Activated naive CD8-positive, alpha-beta T cell treated with anti-CD3 and anti-CD28 coated beads, Interleukin-2, amount 50 U/mL, for 24 hours (primary cell): ENCODE measurements at places on chromosomes 2 and 18.

DNA sequence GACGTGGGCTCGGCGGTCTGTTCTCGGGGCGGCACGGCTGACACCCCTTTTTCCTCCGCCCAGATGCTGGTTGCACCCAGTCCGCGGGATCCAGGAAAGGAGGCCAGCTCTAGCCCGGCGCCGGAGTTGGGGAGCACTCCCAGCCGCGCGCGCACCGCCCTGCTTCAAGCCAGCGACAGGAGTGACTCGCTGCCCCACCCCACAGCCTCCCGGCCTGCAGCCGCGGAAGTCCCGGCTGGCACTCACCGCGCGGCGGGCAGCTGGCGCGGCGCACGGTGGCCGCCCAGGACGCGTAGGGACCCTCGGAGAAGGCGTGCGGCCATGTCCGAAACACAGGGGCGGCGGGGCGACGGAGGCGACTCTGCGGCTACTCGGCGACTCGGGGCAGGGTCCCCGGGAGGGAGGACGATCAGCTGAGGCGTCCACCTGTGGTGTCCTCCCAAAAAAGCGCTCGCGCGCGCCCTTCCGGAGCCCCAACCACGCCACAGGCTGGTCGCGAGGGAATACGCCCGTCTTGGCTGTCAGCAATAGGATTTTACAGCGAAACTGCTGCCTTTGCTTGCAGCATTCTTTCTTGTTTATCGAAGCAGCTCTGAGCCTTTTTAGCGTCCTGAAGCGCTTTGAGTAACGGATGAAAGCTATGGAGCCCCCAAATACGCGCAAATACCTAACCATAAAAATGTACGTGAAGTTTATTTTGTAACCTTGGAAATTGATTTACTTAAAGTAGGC is at the start of gene ACADL:
ACADL (minus strand) TSS at position 507 of the 732 bp plus-strand sequence; CDS start at position 323, 184 bp downstream.
- DNase-seq = peak; percentile 6

GRCh38 chr18:60664736-60665135 is 292.2 kb upstream of the MC4R start:
- DNase-seq = no peak

- DNase-seq = no peak
Measured at GRCh38 chr2:54054271-54054670, 61.1 kb upstream of the ACYP2 start.

- no peak for DNase-seq
Measured at GRCh38 chr2:9519250-9519649, 36.4 kb downstream of the ADAM17 start.

DNA sequence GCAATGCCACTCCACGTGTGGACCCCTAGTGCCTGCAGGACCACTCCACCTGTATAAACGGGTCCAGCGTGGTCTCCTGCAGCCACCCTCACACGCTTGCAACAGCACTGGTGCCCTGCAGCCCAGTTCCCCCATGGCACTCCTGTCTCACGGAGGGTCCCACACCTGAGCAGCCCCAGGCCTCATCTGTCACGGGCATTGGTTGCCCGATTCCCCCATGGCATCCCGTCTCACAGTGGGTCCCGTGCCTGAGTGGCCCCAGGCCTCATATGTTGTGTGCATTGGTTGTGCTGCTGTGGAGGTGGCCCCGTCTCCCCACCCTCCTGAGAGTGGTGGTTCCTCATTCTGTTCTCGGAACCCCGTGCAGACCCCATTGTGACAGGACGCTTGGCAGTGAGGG is 43.4 kb downstream of the CTDP1 start:
- no peak for DNase-seq

- DNase-seq = no peak
Measured at GRCh38 chr18:9710037-9710436, 1.9 kb downstream of the RAB31 start.

DNA sequence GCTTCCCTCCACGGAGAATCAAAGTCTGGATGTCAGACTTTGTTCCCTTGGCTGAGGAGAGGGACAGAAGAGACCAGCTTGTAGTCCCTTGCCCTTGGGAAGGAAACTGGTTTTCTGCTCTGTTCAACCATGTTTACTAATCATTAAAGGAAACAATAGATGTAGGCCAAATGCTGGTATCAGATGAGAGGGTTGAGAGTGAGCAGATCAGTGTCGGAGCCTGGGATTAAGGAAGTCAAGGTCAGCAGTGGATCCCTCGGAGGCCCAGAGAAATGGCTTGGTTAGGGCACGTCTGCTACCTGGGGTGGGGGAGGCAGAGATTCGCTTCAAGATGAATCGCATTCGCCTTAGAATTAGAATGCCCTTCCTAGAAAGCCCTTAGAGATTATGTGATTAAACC is 109.1 kb downstream of the MYCN start:
- no peak for DNase-seq

GRCh38 chr18:79975985-79976680 is 11.7 kb downstream of the HSBP1L1 start:
- no peak for DNase-seq

DNA sequence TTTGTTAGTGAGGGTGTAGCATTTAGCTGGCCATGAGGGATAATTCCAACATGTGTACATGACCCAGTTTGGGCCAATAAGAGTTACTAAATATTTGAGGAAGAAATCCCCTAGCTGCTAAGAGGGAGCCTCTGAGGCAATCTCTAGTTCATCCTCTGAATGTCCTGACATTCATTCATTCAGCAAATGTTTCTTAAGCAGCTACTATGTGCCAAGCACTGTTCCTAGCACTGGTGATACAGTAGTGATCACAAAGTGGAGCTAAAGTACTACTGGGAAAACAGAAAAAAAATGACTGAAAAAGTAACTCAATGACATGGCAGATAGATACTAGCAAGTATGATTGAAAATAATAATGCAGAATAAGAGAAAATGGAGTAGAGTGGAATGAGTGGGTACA is 79.8 kb upstream of the PID1 start:
- no peak for DNase-seq

DNA sequence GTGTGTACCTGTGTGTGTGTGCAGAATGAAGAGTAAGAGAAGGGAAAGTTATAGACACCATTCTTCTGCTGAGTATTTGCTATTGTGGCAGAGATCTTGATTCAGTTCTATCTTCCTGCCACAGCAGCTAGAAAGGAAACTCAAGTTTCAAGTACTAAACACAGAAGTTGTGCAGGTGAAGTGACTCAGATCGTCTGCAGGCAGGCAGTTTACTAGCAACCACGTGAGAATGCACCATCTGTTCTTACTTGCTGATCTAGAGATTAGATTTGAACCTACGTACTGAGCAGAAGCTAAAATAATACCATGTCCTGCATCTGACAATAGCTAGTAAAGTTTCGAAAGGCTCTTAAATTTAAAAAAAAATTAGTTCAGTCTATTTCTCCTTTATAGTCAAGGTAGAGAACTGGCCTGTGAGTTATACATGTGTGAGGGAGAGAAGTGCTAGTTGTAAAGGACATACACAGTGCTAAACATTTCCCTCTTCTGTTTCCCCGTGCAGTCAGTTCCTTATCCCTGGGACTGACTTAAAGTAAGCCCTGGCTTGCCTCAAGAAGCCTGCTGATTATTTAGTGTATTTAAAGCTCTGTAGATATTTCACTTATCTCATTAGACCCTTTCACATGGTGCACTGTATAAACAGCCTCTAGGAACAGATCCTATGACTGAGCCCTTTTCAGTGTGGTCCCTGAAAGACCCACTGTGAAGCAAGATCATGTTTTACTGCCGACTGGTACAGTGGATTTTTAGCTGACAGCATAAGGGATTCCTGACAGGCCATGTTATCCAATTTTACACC is 45.0 kb downstream of the SLC38A11 start:
- DNase-seq = no peak

GRCh38 chr2:128313931-128314347 is 4.7 kb downstream of the HS6ST1 start:
- peak; percentile 1 for DNase-seq

GRCh38 chr2:113091231-113091896 is 23.6 kb downstream of the IL1F10 start:
- no peak for DNase-seq

DNA sequence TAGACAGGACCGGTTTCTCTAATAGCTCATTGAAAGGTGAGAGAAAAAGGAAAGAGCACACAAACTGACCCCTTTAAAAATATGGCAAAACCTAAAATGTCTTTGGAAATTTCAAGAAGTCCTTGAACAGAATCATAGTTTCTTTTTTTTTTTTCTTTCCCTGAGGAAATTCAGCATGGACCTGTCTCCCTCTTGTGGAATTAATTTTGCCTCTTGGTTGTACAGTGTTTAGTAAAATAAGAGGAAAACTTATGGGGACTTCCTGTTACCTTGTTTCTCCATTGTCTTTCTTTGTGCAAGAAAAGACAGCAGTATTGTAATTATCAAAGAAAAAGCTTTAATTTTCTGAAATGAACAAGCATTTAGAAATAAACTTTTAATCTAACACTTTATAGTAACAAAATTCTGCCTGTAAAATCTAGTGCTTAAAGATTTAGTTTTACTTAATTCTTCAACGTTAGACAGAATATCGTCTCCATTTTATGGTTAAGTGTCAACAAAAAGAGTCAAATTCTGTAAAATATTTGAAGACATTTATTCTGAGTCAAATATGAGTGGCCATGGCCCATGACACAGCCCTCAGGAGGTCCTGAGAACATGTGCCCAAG is 176.3 kb upstream of the NABP1 start:
- no peak for DNase-seq

GRCh38 chr2:64586054-64586453 is 61.9 kb downstream of the AFTPH start:
- DNase-seq = no peak

DNA sequence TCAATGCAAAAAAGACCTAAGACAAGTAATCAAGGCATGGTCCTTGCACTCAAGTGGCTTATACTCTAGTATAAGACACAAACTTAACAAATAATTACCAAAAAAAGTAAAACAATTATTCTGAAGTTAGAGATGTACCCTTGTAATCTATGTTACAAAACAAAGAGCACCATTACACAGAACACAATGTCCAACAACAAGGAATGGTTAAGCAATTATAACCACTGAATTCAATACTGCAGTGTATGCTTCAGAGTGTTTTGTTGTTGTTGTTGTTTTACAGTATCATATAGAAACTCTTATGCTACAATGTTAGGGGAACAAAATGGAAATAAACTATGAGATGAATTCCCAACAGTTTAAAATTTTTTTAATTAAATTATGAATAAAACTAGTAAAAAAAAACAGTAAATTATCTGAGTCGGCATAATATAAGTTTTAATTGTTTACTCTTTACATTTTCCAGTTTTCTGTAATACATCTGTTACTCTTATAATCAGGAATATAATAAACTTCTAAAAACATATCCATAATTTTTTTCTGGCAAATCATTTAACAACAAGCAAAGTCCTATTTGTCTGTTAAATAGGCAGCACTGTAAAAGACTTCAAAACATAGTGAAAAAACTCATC is 29.2 kb downstream of the ROCK2 start:
- DNase-seq = no peak

- DNase-seq = no peak
Measured at GRCh38 chr18:9366126-9366714, 31.6 kb downstream of the TWSG1 start.

DNA sequence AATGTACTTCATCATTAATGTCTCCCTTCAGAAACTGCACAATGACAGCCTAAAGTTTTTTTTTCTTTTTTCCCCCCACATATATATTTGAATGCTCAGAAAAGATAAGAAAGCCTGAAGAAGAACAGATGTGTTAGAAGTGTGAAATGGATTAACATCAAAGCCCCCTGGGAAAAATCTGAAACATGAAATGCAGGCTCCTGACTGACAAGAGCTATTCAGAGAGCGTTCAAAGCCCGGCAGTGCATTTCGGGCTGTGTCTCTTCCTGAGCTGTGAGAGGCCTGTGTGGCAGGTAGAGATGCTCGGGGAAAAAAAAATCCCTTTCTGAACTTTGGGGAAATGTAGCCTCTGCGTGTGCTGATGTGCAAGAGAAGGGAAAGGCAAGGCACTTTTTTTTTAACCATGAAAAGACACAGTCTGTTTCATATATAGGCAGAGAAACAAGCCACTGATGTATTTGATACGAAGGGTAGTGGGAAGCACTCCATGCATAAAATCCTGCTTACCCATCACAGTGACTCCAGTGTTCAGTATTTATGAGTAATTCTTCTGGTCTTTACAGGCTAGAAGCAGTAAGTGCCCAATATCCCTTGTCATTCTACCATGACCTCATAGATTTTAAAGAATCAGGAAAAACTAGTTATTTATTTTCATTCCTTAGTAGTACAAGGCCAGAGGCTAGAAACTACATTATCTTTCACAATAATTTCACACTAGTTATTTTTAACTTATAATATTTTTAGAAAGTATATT is 1574.2 kb upstream of the PIK3C3 start:
- DNase-seq = no peak

GRCh38 chr2:128753800-128754199 is 435.1 kb upstream of the HS6ST1 start:
- DNase-seq = no peak

DNA sequence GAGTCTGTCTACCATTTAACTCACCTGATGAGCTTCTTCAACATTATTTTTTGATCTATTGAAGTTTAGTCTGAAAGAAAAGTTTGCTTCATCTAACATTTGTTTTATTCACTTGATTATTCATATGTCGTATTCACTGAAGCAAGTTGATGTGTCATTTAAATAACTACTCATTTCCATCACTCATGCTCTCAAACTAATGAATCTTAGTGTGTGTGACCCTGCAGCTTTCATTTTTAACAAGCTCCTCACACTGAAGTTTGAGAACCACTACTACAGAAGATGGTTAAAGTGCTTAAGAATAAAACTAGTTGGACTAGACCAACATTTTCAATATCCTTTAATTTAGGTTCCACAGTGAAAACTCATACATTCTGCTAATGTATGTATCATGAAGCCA is 1.8 kb upstream of the ABI2 start:
- no peak for DNase-seq

DNA sequence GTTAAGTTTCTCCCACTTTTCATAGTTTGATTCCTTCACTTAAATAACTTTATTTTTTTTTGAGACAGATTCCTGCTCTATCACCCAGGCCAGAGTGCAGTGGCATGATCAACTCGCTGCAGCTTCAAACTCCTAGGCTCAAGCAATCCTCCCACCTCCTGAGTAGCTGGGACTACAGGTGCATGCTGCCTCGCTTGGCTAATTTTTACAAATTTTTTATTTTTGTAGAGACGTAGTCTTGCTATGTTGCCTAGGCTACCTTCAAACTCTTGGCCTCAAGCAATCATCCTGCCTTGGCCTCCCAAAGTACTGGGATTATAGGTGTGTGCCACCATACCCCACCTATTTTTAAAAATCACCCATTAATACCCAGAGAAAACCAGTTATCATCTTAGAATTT is 14.2 kb upstream of the WIPF1 start:
- no peak for DNase-seq

- no peak for DNase-seq
Measured at GRCh38 chr2:38856165-38856564, 19.6 kb downstream of the DHX57 start.

- no peak for DNase-seq
Measured at GRCh38 chr2:200159829-200160781, 146.4 kb upstream of the SPATS2L start.

- DNase-seq = no peak
Measured at GRCh38 chr2:197986977-197987376, 182.6 kb downstream of the PLCL1 start.

GRCh38 chr2:109674894-109675534 is 60.9 kb downstream of the SOWAHC start:
- DNase-seq = no peak

- DNase-seq = no peak
Measured at GRCh38 chr2:65165558-65165957, 35.7 kb upstream of the RAB1A start.

GRCh38 chr2:231146665-231147064 is 21.8 kb upstream of the HTR2B start:
- no peak for DNase-seq
